ENCODE measurements at places on chromosomes 5 and 9.
A peak's percentile ranks its signal among the peaks of the same experiment; 100 is the strongest.

- peak; percentile 55 for DNase-seq
Measured at GRCh38 chr9:131274674-131275331, 1.5 kb downstream of the FAM78A start.

DNA sequence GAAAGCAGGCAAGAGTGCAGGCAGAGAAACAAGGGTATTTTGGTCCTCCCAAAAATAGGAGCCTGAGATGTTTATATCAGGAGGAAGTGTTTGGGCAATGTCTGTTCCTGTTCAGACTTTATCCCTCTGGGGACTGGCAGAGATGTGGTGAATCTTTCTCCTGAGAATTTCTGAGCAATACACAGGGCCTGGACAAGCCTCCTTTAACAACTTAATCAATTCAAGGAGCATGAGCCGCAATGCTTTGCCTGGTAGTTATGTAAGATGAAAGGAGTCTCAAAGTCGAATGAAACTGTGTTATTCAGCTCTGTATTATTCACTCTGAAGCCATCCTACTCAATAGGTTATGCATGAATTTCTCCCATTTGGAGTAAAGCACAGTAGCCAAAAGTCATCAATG lies 365.6 kb downstream of the MAN2A1 start:
- no peak for DNase-seq

- no peak for DNase-seq
Measured at GRCh38 chr5:158995694-158996173, 104.0 kb downstream of the EBF1 start.

DNA sequence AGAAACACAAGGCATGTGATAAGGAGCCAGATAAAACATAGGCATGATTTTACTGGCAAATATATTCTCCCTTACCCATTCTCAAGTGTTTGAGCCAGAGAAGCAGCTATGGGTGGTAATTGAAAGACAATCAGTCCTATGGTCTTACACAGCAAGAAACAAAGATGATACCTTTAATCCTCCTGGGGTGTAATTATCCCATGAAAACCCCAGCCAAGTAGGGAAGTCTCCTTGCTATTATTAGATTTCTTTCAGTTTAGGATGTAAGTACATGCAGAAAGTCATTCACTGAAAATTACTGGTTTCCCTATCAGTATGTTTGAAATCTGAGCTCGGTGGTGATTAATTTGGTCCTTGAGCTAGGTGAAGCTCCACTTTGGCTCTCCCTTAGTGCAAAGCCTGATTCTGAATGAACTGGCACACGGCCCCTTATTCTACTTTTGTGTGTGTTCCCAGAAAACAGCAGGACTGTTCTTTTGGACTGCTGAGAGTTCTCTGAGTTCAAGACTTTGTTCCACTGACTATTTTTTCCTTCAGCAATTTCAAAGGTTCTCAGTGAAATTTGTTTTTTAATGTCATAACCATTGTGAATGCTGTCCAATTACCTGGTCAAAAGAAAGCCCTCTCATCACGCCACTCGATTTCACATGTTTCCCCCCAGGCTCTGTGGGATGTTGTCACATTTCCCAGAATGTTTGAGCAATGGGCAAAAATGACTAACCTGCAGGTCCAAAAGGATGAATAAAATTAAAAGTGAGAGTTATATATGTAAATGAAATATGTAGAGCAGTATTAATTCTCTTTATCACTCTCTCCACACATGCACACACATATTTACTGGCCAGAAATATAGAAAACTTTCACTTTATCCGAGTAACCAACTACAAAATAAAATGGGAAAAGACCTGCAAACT lies 343.0 kb downstream of the RAB3C start:
- DNase-seq = no peak

DNA sequence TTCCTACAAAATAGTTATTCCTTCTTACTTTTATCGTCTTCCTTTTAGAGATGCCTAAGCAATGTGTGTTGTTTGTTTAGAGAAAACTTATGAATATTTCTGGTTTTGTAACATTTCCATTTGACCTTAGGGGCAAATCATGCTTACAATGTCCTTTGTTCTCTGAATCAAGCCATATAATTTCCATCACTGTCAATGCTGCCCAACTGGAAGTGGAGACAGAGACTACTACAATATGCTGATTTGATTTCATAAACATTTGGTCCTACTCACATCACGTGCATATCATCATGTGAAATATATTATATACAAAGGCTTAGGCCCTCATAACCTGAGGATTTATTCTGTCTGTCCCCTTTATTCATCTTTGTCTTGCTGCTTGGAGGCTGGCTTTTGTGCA lies 183.2 kb upstream of the CD180 start:
- DNase-seq = no peak

- peak; percentile 77 for DNase-seq
Measured at GRCh38 chr9:109134167-109134578, 14.4 kb upstream of the TMEM245 start.

- DNase-seq = no peak
Measured at GRCh38 chr9:133855802-133856521, 117.8 kb upstream of the SARDH start.

GRCh38 chr9:26310294-26310693 lies 582.3 kb downstream of the CAAP1 start:
- no peak for DNase-seq

GRCh38 chr5:93674138-93674537 lies 67.3 kb downstream of the POU5F2 start:
- peak; percentile 93 for DNase-seq

DNA sequence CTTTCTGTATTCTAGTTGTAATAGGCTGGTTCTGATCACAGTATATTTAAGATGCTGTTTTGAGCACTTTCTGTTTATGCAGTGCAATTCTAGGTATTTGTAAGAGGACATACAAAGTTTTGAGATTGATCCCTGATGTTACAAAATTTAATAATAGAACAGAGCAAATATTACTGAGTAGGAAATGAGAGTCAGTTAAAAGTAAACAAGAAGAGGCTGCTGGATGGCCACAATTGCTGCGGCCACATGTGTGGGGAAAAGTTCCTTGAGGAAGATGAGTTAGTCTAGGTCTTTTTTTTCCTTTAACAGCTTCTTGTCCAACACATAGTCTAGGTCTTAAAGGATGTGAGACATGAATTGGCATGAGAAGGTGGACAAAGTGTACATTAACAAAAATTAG lies 11.3 kb downstream of the EHMT1 start:
- DNase-seq = no peak

DNA sequence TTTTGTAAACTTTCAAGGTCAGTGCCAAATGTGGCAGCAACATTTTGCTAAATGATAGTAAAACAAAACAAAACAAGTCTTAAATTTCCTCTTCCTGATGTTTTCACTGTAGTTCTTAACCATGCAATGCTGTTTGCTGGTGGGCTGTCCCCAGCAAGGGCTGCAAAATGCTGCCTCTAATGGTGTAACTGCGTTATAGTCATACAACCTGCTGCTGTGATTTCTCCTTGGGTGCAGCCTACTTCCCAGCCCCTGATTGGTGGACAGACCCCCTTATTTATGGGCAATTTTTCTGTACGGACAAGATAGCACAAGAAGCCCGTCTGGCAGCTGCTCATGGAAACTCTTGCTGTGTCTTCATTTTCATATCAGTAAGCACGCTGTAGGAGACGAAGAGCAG lies 26.6 kb upstream of the PIP5K1B start:
- no peak for DNase-seq

- no peak for DNase-seq
Measured at GRCh38 chr5:11377896-11378295, 526.4 kb downstream of the CTNND2 start.

Data from hematopoietic multipotent progenitor cell treated with erythropoietin and hydrocortisone succinate and interleukin-3 and kit ligand, for 15 days (in vitro differentiated cells).